ENCODE measurements at places on chromosomes 3 and 15. TPM values are rescaled to one million over a fixed set of nuclear protein-coding genes. Genes with fewer than 3 reads are reported as not detected.

DNA sequence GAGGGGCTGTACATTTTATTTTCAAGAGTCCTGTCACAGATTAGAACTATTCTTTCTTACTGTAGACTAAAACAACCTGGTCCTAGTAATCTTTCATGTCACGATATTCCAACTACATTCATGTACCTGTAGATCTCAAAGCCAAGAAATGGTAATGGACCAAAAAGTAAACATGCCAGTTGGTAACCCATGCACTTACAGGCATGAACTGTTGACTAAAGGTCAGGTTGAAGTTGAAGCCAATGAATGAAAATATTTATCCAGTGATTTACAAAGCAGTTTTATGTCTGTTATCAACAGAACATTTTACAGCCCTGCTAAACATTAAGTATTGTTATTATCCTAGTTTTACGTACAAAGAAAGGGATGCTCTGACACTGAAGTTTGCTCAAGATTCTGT lies 25.3 kb downstream of the LRRC57 start:
- no peak overlapping the region for H3K4me3 ChIP-seq
- H3K4me1 ChIP-seq, result no peaks in the 10 kb centered on the region
- no peak for DNase-seq
- H3K27me3 ChIP-seq, result no peaks in the 10 kb centered on the region
- H3K27ac ChIP-seq, result no peak overlapping the region

The COL6A5 gene
- total RNA-seq, result 0.14 TPM

GRCh38 chr3:132318451-132318850 lies 1.2 kb downstream of the ACP3 start:
- no peaks in the 10 kb centered on the region for H3K27me3 ChIP-seq
- no peak for DNase-seq

DNA sequence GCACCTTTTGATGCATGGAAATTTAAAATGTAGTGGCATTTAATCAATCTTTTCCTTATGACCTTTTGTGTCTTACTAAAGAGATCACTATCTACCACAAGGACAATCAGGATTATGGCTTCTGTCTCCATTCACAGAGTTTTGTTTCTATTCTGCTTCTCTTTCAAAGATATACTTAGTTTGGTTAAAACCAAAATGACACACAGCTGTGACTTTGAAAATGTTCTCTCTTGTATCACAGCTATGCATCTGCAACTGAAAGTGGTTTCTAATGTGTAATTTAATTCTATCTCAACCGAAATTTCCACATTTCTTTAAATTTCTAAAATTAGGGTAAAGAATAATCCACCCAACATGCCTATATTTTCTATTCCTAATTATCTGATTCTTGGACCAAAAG lies 27.7 kb downstream of the HLTF start:
- no peak for DNase-seq
- H3K4me1 ChIP-seq, result no peaks in the 10 kb centered on the region
- H3K36me3 ChIP-seq, result peaks cover 53% of the 10 kb centered on the region
- H3K4me3 ChIP-seq, result no peak overlapping the region
- H3K27me3 ChIP-seq, result no peaks in the 10 kb centered on the region

DNA sequence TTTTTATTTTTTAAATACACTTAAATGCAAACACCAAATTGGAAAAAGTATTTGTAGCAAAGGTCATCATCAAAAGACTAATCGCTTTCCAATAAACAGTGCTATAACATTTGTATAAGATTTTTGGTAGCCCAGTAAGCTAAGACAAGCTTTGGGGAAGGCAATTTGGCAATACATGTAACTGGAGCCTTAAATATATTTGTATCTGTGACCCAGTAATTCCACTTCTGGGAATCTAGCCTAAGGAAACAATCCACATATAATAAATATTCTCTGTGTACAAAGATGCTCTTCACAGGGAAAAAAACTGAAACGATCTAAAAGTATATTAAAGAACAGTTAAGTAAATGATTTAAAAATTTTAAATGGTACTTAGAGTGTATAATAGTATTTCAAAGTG lies 65.5 kb upstream of the TJP1 start:
- H3K27me3 ChIP-seq, result peaks cover 20% of the 10 kb centered on the region
- no peaks in the 10 kb centered on the region for H3K36me3 ChIP-seq
- peaks cover 26% of the 10 kb centered on the region for H3K4me1 ChIP-seq
- no peak for DNase-seq

- H3K4me3 ChIP-seq, result peak within 1 kb of the TSS; percentile 89
- H3K27me3 ChIP-seq, result no peaks in the 10 kb centered on the region
- peaks cover 3% of the 10 kb centered on the region for H3K36me3 ChIP-seq
- peaks cover 24% of the 10 kb centered on the region for H3K4me1 ChIP-seq
- H3K27ac ChIP-seq, result peak within 1 kb of the TSS; percentile 99
Measured at GRCh38 chr3:120742198-120742848, at the start of the genes GTF2E1 and RABL3. GTF2E1 (plus strand) TSS chr3:120742744; CDS start chr3:120750553, 7,809 bp downstream. RABL3 (minus strand) TSS chr3:120742516; CDS start chr3:120742507, 9 bp downstream.

The MAN2A2 gene
- 60.2 TPM for total RNA-seq

The ZBED2 gene
- total RNA-seq, result 2.2 TPM

DNA sequence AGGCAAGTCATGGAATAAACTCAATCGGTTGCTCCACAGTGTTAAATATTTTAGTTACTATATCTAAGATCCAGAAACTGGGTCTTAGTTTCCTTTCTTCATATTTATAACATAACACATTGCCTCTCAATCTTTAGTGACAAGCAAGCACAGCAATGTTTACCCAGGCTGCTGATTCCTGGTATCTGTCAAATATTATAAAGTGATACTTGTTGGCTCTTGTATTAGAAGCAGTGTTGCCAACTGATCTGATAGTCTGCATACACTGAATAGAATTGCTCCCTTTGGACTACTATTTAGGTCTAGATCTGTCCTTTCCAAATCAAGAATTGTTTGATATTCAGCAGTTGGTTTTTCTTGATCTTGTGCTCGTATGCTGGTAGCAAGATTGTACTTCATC lies 7.2 kb upstream of the HHLA2 start:
- no peaks in the 10 kb centered on the region for H3K27me3 ChIP-seq
- no peak for DNase-seq
- H3K4me1 ChIP-seq, result peaks cover 12% of the 10 kb centered on the region
- no peak overlapping the region for H3K4me3 ChIP-seq
- H3K36me3 ChIP-seq, result no peaks in the 10 kb centered on the region

The RTP3 gene
- not detected for total RNA-seq

The CPA3 gene
- not detected for total RNA-seq

The OCA2 gene
- 1.4 TPM for total RNA-seq

DNA sequence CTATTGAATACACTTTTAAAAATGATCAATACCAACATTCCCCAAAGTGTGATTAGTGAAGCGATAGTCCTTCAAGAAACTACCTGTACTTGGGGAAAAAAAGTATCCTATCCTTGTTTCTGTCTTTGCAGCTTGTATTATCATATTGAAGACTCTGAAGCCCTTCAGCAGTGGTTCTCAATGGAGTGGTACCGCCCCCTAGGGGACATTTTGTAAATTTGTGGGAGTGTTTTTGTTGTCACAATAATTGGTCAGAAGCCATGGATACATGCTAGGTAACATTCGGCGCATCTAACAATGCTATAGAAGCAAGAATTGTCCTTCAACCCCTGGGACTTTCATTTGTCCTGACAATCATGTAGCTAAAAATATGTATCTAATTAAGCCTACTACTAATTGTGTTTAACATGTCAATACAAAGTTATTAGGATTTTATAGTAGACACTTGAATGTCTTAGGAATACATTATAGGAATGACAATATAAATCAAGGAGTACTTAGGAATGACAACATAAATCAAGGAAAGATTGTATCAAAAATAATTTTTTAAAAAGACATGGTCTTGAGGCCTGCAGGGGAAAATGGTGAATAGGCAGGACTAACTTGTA lies 53.7 kb downstream of the NMD3 start:
- H3K27ac ChIP-seq, result peak overlapping the region; percentile 90
- peaks cover 15% of the 10 kb centered on the region for H3K36me3 ChIP-seq
- DNase-seq, result no peak
- H3K4me3 ChIP-seq, result no peak overlapping the region
- no peaks in the 10 kb centered on the region for H3K27me3 ChIP-seq

The FRMD5 gene
- 3.8 TPM for total RNA-seq

GRCh38 chr3:129182390-129183185 lies 1.1 kb downstream of the CNBP start:
- DNase-seq, result no peak
- H3K4me3 ChIP-seq, result peak overlapping the region; percentile 95
- peak overlapping the region; percentile 96 for H3K27ac ChIP-seq
- H3K4me1 ChIP-seq, result peaks cover 24% of the 10 kb centered on the region

- H3K36me3 ChIP-seq, result no peaks in the 10 kb centered on the region
- H3K4me3 ChIP-seq, result no peak overlapping the region
- no peak overlapping the region for H3K27ac ChIP-seq
- DNase-seq, result no peak
Measured at GRCh38 chr3:30804984-30805383, 89.5 kb downstream of the GADL1 start.

The SLC38A3 gene
- total RNA-seq, result 11.0 TPM

The ZNF385D gene
- 2.2 TPM for total RNA-seq

The INAFM2 gene
- 23.6 TPM for total RNA-seq

- DNase-seq, result no peak
- H3K4me3 ChIP-seq, result peak overlapping the region; percentile 99
- peak overlapping the region; percentile 97 for H3K27ac ChIP-seq
Measured at GRCh38 chr3:196740481-196741248, 1.0 kb downstream of the PAK2 start.

DNA sequence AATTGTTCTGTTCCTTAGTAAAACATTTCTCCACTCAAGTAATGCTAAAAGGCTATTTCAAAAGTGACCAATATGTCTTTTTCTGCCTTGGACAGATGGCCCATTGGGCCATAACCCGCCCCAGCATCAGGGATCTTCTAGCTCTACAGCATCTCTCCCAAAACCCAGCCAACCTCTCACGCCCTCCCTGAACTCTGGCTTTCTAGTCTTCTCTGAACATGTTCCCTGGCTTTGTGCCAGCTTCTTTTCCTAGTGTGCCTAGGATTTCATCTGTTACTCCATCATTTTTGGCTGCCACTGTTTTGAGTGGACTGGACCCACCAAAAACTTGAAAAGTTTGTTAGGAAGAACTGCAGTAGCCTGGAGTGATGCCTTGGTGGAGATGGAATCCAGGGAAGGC lies 30.7 kb downstream of the TRPM1 start:
- H3K4me3 ChIP-seq, result no peak overlapping the region
- H3K4me1 ChIP-seq, result no peaks in the 10 kb centered on the region
- H3K27ac ChIP-seq, result no peak overlapping the region
- H3K36me3 ChIP-seq, result no peaks in the 10 kb centered on the region

The EID1 gene
- 97.8 TPM for total RNA-seq

Measured in type B pancreatic cell (in vitro differentiated cells).